Heart left ventricle (tissue), 16 donors: ENCODE measurements at places on chromosomes 7 and 10.

DNA sequence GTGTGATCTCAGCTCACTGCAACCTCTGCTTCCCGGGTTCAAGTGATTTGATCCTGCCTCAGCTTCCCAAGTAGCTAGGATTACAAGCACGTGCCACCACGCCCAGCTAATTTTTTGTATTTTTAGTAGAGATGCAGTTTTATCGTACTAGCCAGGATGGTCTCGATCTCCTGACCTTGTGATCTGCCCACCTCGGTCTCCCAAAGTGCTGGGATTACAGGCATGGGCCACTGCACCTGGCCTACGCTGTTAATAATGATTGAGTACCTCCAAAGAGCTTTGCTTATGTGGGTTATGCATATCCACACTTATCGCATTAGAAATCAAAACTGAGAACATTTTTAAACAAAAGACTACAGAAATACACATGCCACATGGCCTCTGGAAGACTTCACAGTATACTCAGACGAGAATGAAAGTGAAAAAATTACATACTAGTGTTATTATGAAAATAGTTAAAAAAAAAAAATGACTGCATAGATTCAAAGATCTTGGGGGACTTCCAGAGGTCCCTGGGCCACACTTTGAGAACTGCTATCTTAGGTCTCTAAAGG, 25.4 kb downstream of the RPP38 start:
- DNase-seq: no peak

DNA sequence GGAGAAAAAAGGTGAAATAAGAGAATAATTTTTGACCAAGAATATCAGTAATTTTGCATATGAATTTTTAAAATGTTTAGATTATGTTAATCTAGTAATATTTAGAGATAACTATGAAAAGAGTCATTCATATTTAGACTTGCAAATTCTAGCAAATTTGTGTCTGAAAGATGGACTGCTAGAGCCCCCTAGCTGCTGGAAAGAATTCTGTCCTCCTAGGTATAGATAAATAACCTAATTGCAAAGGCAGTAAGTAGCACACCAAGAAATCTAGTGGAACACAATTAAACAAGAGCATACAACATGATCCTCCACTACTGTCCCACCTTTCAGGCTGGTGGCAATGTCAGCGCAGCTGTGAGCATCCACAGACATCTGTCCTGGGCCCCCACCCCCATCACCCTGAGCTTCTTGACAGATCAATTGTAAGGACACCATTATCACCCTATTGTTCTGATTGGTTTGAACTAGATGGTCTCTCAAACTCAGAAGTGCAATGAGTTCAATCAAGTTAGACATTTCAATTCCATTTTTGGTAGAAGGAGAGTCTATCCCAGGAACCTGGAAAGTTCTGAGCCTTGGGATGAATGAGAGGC, 15.0 kb upstream of the GFRA1 start:
- no peak for DNase-seq

- DNase-seq: no peak
Observed at GRCh38 chr7:12941512-12941911, 254.1 kb downstream of the ARL4A start.

GRCh38 chr10:62726142-62726541, 78.4 kb upstream of the ADO start:
- DNase-seq: no peak

DNA sequence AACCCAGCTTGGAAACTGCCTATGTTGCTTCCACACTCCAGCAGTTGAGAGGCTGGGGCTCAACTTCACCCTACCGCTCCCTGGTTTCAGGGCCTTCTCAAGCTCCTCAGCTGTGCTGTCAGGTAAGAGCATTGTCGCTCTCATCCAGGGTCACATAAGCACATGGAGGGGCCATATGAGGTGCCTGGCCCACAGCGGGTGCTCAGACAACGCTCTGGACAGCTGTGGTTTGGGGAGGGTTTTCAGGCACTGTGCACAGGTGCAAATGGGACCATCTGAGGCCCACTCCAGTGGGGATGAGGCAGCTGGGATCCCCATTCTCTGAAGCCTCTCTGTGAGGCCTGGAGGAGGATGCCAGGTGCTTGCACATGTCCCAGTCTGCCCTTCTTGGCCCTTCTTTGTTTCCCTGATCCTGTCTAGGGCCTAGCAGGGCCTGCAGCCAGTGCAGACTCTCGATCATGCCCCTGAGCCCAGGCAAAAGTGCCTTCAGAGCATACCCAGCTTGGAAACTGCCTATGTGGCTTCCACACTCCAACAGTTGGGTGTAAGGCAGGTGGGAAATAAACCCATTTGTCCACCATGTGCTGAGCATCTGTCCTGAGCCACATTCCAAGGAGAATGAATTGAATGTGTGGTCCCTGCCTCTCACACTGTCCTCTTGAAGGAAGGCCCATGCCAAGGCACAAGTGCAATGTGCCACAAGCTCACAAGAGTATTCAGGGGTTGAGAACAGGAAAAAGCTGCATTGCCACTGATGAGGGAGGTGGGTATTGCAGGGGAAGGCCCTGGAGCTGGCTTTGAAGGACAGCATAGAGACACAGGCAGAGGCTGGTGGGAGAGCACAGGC, 40.3 kb downstream of the VSTM4 start:
- DNase-seq: no peak

DNA sequence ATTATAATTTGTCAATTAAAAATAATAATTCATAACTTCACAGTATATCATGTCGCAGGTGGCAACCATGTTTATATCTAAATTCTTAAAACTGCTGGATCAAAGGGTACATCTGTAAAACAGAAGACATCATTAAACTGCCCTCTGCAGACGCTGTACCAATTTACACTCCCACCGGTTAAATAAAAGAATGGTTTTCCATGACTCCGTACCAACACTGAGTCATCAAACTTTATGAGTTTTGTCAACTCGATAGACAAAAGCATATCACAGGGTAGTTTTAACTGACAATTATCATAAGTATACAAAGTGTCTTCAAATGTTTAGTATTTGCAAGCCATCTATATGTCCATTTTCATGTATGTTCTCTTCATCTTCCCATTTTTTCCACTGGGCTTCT, 5.7 kb upstream of the GSTK1 start:
- DNase-seq: no peak

GRCh38 chr10:36872702-36873393, 252.6 kb upstream of the ANKRD30A start:
- no peak for DNase-seq

DNA sequence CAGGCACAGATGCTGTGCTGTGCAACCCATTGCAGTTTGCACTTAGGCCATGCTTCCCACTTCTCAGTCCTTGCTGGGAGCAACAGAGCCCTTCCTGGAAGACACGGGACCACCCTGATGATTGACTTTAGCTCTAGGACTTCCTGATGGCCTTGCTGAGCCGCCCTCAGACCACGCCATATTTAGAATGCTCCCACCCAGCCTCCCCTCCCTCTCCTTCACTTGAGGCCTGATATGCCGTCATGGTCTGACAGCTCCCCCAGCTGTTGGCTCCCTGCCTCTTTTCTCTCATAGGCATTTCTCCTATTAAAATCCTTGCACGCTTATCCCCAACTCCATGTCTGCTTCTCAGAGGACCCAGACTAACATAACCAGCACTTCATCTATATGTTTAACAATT, 29.4 kb upstream of the GATAD1 start:
- no peak for DNase-seq

GRCh38 chr7:71560354-71560995, 428.5 kb downstream of the GALNT17 start:
- no peak for DNase-seq

DNA sequence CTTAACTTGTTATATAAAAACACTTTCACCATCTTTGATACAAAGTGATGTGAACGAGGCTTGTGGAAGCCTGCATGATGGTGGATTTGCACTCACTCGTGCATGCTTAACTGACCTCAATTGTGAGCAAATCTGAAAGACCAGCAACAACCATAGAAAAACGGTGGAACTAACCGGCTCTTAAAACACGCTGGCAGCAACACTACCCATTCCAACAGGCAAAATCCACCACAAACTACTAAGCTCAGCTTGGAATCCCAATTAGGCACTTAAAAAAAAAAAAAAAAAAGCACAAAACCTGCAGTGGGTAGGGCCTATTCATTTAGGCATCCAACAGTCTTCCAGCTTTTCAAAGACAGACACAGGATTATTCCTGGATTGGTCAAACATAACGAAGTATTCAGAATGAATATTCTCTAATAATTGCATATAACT, 1.8 kb downstream of the GDI2 start:
- no peak for DNase-seq
